Stimulated activated CD8-positive, alpha-beta memory T cell treated with anti-CD3 and anti-CD28 coated beads, Interleukin-7, amount 100 ng/mL, for 48 hours (primary cell): ENCODE measurements at places on chromosomes 7 and 10.

DNA sequence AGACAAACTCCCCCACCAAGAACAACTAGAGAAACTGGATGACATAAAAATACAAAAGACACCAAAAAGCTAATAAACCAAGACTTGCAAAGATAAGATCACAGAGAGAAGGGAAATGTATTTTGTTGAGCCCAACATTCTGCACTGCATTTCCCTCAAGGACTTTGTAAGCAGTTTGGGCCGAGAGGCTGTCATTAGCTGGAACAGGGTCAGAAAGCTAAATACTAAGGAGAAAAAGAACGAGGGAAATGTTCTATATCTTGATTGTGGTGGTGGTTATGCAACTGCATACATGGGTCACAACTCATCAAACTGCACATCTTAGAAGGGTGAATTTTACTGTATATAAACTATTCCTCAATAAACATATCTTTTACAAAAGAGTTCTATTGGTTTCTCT, 315.0 kb downstream of the IPMK start:
- DNase-seq, result no peak

GRCh38 chr7:142796501-142797390, 26.0 kb downstream of the PRSS2 start:
- DNase-seq, result no peak

GRCh38 chr10:35216303-35216905, 89.8 kb downstream of the CREM start:
- DNase-seq, result peak; percentile 32

DNA sequence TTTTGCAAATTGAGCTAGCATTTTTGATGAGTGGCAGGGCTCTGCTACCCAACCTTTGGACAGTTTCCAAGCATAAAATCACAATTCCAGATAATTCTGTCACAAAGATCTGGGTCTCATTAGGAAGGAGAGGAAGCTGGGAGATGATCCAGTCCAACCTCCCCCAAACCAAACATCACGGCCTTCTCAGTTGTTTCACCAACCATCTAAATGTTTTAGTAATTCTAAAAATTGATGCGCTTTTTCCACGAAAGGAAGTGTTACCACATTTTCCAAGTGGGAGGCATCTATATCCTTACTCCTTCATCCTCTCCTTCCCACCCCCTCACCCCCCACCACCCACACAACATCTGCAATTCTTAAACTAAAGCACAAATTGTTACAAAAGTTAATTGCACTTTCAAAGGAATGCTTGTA, 108.3 kb downstream of the EGFR start:
- DNase-seq, result no peak

- DNase-seq, result no peak
Measured at GRCh38 chr7:134645935-134646334, 718 bp upstream of the BPGM start.

DNA sequence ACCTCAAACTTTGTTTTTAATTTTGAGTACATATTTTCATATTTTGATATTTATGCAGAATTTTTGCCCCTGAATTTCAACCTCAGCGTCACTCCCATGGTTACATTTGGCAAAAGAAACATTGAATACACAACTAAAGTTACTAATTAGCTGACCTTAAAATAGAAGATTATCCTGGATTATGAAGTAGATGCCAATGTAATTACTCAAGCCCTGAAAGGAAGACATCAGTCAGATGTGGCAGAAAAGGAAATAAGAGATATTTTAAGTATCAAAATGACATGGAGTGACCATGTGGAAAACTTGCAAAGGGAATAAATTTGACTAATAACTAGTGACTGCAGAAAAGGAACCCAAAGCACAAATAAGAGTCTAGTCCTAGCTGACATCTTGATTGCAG, 701.3 kb upstream of the KCND2 start:
- DNase-seq, result no peak

GRCh38 chr7:32865448-32866030, 26.0 kb downstream of the KBTBD2 start:
- no peak for DNase-seq

DNA sequence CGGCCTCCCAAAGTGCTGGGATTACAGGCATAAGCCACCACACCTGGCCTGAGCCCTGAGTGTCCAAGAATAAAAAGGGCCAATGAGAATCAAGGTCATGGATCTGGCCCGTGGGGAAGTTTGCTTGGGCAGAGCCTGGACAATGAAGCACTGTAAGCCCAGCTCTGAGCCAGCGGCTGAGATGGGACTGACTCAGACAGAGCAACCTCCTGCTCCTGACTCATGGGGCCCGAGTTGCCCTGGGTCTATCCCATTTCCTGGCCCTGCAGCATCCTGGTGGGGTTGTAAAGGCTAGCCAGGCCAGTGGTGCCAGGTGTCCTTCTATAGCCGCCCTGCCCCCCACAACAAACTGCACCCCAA, 5.2 kb upstream of the MYH16 start:
- DNase-seq, result no peak

DNA sequence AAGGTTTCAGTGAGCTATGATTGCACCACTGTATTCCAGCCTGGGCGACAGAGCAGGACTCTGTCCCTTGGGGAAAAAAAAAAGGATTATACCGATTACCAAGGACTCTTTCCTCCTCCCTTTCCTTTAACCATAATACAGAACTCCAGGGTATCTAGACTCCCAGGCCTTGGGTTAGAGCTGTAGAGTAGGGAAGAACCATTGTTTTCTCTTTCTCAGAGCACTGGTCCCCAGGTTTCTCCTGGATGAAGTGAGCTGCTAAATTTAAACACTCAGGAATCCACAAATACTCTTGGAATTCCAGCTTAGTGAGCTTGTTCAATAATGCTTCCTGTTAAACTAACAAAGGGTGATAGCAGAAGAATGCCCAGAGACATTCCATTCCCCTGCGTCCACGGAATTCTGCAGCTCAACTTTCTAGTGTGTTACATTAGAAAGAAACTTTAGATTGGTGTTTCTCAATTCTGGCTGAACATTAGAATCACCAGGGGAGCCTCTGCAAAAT, 14.6 kb upstream of the RPEL1 start:
- no peak for DNase-seq

GRCh38 chr7:108380517-108380916, 75.7 kb downstream of the NRCAM start:
- DNase-seq, result no peak

GRCh38 chr10:75375838-75376237, 25.7 kb downstream of the ZNF503 start:
- DNase-seq, result no peak

GRCh38 chr7:78863281-78863680, 590.2 kb downstream of the MAGI2 start:
- DNase-seq, result no peak

DNA sequence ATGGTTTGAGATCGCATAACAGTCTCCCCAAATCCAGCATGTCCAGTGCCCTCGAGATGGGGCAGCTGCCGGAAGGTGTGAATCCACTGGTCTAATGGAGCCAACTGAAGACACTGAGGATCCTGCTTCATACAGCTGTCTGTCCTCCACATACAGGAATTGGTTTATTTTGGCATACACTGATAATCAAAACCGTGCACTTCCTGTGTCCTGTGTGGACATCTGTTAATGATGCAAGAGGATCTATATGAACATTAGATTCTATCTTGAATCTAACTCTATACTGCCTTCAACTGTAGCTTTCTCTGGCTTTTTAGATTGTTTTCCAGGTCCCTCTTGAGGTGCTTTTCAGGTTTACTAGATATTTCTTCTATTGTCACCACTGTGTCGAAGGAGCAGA, 3.0 kb upstream of the JAZF1 start:
- DNase-seq, result no peak

DNA sequence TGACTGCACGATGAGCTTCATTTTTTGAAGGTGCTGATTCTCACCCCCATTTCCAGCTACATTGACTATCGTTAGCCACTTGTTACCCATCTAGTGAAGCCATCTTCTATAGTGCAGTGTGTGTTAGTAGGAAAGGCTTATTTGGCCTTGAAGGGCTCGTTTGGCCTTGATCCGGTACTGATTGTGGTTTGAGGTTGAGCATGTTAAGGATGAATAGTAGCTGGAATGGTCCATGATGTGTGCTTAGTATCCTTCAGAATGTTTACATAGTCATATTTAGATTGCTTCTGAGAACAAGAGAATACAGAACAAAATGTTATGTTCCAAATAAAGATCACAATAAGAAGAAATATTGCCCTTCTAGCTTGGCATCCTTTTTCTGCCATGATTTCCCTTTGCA, 591.5 kb downstream of the AUTS2 start:
- DNase-seq, result no peak

GRCh38 chr7:80106498-80107113, 28.0 kb upstream of the GNAI1 start:
- DNase-seq, result no peak

GRCh38 chr7:29622335-29623265, 59.0 kb downstream of the PRR15 start:
- no peak for DNase-seq

DNA sequence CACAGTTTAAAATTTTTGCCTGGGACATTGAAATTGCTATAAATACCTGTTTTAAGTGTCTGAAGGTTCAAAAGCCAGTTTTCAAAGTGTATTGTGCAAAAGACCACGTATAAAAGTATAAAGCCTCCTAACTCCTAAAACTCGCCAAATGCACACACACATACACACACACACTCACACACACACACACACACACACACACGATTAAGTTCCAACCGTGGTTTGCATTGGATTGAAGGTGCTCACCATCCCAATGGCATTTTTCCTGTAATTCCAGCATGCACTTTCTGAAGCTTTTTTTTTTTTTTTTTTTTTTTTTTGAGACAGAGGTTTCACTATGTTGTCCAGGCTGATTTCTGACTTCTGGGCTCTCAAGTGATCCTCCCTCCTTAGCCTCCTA, 2.8 kb upstream of the RGS10 start:
- no peak for DNase-seq

DNA sequence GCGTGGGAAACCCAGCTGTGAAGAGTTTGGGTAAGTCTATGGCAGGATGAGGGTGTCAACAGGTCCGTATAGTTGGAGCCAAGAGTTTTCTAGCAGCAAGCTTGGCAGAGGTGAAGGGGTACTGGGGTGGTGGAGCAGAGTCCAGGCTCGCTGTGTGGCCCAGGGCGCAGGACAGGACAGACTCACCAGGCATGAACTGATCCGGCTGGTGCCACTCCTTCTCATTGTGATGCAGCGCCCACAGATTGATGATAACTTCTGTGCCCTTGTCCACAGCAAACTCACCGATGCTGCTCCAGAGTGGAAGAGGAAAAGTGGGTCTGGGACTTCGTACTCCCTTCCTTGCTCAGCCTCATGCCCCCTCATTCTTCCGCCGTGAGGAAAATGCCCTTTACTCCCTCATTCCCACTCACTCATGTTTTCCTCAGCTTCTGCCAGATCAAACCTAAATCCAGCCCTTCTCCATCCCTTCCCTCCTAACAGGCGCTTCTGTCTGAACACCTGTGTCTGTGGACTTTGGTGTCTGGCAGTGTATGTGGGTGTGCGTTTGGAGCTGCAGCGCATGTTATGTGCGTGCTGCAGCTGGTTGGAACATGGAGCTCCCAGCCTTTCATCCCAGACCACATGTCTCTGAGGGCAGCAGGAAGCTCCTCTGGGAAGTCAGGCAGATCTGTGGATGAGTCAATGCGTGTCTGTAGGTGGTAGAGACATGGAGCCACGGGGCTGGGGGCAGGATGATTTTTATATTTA, 5.7 kb downstream of the CYP17A1 start:
- no peak for DNase-seq

- no peak for DNase-seq
Measured at GRCh38 chr7:5424749-5425506, 1.3 kb upstream of the TNRC18 start.

DNA sequence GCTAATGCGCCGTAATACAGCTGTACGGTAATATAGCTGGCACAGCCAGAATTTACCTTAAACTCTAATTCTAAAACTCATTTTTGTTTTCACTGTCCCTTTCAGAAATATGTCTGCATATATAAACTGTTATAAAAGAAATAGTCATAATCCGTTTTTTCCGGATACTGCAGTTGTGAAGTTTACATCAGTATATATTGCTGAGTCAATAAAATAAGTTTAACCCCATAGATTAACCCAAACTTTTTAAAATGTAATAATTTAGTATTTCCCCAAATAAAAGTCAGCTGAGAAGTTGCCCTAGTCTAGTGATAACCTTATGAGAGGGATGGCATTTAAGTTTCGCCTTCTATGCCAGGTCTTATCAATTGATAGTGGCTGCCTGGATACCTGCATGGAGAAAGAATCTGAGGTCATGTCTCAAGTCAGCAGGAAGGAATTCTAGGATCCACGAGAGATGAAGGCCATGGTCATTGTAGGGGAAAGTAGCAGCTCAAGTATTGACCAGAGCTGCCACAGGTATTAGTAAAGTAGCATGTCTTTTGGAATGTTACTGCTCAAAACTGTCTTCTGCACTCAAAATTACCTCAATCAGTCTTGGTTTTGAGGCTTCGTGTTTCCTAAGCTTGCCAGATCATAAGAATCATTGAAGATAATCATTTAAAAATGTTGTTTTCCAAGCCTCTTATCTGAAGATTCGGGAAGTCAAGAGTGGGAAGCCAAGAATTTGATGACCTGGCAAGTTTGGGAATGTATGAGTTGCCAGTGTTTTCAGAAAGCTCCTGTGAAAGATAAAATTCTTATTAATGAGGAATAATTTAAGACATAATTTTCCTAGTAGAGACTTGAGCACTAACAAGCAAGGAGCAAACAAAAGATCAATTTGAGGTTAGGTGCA, 10.8 kb downstream of the PRPS1L1 start:
- no peak for DNase-seq

GRCh38 chr7:74173491-74173865, 678 bp upstream of the EIF4H start:
- DNase-seq, result no peak

- no peak for DNase-seq
Measured at GRCh38 chr7:116328161-116328560, 117.8 kb downstream of the TES start.

- no peak for DNase-seq
Measured at GRCh38 chr10:7365027-7365745, 45.6 kb downstream of the SFMBT2 start.

- no peak for DNase-seq
Measured at GRCh38 chr10:118045837-118046394, 825 bp downstream of the RAB11FIP2 start.

DNA sequence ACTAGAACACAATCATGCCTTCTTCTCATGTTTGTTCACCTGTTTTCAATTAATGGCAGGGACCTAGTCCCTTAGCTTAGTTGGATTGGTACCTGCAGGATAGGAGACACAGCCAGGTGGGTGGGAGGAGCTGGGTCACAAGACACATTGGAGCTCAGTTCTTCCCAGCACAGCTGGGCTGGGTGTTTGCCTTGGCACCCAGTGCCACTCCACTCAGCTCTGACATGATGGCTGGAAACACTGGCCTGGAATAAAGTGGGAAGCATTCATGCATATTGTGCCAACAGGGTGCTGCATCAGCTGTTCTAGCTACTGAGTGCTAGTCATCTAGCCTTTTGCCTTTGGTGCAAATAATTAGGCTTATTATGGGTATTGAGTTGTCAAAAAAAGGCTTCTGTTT, 226.1 kb downstream of the PTEN start:
- DNase-seq, result no peak
